ENCODE measurements at places on chromosomes 12 and 14. TPM values are rescaled to one million over a fixed set of nuclear protein-coding genes. Genes with fewer than 3 reads are reported as not detected.

Gene SYNE3
- polyA plus RNA-seq, result 2.5 TPM

DNA sequence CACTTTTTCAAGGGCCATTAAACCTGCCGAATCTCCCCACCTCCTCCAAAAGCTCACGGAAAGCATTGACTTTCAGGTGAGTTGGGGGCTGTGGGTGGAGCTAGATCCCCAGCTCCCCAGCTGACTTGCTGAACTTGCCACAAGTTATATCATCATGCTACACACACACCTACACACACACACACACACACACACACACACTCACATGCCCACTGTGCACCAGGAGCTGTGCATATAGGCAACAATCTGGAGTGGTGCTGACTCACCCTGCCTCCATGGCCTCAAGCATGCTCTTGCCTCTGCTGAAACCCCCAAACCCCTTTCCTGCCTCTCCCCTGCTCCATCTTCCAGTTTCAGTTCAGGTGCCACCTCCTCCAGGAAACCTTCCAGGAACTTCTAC lies 26.1 kb downstream of the SERPINA3 start:
- DNase-seq, result peak; percentile 25

GRCh38 chr14:103528587-103529382 lies at the start of gene TRMT61A:
Gene TRMT61A, plus strand, starts transcription at chr14:103529196. Its CDS starts 783 bp downstream, at chr14:103529979.
- DNase-seq, result peak; percentile 87

- DNase-seq, result no peak
Measured at GRCh38 chr14:75812622-75813021, 151.6 kb downstream of the TTLL5 start.

Gene CRIP1
- polyA plus RNA-seq, result 22.7 TPM

Gene OR4K13
- polyA plus RNA-seq, result not detected

DNA sequence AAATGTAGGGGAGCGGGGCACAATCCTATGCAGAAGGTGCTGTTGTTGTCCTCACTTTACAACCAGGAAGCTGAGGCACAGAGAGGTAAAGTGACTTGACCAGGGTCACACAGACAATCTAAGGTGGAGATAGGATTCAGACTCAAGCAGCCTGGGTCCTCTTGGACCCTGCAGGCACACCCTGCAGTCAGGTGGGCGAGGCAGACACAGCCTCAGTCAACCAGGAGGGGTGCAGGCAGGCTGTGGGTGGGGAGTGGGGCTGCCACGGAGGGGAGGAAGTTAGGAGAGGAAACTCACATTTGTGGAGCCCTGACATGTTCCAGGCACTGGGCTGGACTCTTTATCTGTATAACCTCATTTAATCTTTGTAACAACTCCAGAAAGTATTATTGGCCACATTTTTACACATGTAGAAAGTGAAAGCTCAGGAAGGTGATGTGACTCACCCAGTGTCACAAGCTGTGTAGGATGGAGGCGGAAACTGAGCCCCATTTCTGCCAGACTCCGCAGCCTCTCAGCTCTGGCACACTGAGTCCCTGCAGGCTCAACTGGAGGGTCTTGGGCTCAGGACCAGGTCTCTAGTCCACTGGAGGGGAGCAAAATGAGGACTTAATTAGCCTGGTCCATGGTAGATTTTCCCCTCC lies 24.9 kb upstream of the CHGA start:
- DNase-seq, result no peak

Gene GLT1D1
- 2.1 TPM for polyA plus RNA-seq

DNA sequence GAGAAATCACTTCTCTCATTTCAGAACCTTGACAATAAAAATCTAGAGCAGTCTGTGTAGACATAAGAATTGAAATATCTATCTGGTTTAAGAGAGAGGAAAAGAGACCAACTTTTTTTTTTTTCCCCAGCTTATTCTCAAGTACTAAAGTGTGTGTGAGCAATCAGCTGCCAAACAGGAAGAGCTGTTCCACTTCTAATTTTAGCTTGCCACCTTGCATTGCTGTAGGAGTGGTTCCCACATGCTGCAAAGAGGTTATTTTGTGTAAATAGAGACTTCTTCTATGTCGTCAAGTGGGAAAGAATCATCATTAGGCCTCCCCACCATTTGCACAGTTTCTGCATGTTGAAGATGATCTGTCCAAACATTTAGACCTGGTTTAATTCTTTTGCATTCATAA lies 142.6 kb downstream of the NPAS3 start:
- DNase-seq, result no peak

DNA sequence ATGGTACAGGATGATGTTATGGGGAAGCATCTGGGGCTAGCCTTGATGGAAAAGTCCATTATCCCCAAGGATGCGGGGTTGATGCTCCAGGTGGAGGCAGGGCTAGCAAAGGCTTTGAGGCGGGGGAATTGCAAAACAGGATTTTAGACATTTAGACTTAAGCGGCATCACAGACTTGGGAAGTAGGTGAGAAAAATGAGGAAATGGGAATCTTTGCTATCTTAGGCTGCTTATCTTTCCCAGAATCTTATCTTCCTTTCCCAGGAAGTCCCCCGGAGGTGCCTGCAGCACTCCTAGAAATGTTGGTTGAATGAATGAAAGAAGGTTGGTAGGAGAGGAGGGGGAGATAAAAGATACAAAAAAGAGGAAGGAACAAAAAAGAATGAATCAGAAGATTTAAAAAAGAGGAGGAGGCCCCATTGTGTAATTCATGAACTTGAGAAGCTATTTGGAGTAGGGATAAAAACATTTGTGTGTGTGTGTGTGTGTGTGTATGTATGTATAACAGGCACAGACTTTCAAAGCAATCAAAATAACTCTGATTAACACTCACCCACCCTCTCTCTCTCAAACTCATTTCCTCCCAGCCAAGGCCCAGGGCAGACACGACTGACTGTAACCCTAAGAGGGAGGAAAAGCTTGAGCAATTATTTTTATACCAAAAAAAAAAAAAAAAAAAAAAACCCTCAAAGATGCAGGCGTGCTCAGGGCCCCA lies 62.5 kb upstream of the TBX3 start:
- no peak for DNase-seq

- no peak for DNase-seq
Measured at GRCh38 chr12:57452937-57453509, 2.1 kb upstream of the INHBE start.

- DNase-seq, result no peak
Measured at GRCh38 chr12:76299536-76300296, 48.5 kb downstream of the BBS10 start.

Gene KRT6C
- polyA plus RNA-seq, result not detected

DNA sequence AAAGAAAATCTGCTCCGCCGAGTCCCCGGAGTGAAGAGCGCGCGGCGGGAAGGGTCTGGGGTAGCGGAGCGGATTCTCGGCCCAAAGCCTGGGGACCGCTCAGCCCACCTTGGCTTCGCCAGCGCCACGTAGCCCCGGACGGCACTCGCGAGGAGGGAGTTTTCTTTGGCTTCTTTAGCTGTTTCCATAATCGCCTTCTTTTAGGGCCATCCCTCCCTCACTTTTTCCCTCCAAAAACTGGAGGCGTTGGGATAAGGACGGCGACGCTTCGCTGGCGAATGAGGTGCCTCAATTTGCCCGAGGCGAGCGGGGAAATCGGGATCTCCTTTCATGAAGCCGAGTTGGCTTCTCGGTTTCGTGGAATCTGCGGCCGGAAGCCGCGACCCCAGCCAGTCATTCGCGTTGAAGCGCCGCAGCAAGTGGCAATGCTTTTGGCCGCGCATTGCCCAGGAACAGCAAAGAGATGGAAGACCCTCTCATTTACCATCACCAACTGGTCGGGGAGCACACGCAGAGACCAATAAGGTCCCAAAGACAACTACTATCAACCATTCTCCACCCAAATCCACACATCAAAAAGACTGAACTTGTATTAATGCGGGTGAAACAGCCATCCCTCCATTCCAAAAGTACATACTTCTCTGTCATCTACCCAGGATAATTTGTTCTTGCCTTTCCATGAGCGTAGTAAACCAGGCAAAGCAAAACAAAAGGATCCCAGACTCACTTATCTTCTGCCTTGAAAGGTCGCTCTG lies 8.4 kb upstream of the SIX1 start:
- peak; percentile 24 for DNase-seq

DNA sequence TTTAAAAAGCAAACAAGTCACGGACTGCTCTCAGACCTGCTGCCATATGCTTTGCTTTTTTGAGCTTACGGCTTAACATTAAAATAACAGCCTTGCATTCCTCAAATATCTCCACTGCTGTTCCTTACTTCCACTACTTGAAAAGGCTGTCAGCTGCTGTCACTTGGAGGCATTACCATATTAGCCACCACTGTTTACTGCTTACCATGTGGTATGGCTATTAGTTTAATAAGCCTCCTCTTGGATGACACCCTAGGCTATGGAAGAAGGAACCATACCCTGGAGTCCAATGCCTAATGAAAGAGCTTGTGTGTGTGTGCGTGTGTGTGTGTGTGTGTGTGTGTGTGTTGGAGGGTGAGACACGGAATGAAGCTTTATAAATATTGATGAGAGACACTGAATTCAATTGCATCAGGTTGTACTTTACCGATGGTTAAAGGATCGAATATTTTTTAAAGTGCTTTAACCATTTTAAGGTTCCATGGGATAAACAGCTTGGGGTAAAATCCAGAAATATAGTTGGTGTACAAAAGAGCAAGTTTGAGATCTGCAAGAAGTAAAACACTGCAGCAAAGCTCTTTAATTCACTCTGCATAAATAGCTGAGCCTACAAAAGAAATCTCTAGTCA lies 174.5 kb downstream of the TTC7B start:
- DNase-seq, result no peak

DNA sequence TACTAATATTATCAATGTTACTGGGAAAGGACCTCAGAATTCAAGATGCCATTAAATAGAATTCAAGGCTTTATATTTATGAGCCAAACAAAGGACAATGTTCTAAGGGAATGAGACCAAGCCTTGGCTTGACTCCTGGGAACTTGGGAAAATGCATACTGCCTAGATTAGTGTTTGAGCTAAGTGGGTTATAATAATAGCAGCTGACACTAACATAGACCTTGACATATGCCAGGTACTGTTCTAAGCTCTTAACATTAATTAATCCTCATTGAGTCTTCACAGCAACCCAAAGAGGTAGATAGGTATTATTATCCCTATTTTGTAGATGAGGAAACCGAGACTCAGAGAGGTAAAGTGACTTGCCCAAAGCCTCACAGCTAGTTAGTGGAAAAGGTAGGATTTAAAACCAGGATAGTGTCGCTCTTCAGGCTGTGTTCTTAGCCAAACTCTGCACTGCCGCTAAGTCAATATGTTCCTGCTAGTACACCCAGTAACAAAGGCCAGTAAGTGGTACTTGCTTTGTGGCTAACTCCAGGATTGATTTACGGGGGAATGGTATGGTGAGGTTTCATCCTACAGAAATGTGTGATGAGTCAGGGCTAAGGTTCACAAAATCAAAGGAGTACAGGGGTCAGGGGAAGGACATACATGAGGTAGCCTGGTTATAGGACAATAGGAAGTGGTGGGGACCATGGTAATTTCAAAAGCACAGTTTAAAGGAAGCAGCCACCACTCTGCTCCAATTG lies 35.8 kb upstream of the PRKAB1 start:
- DNase-seq, result no peak

Gene NEDD1
- polyA plus RNA-seq, result 40.4 TPM

Gene LTBP2
- polyA plus RNA-seq, result 2.3 TPM

GRCh38 chr14:85186082-85186481 lies 343.9 kb upstream of the FLRT2 start:
- DNase-seq, result no peak

DNA sequence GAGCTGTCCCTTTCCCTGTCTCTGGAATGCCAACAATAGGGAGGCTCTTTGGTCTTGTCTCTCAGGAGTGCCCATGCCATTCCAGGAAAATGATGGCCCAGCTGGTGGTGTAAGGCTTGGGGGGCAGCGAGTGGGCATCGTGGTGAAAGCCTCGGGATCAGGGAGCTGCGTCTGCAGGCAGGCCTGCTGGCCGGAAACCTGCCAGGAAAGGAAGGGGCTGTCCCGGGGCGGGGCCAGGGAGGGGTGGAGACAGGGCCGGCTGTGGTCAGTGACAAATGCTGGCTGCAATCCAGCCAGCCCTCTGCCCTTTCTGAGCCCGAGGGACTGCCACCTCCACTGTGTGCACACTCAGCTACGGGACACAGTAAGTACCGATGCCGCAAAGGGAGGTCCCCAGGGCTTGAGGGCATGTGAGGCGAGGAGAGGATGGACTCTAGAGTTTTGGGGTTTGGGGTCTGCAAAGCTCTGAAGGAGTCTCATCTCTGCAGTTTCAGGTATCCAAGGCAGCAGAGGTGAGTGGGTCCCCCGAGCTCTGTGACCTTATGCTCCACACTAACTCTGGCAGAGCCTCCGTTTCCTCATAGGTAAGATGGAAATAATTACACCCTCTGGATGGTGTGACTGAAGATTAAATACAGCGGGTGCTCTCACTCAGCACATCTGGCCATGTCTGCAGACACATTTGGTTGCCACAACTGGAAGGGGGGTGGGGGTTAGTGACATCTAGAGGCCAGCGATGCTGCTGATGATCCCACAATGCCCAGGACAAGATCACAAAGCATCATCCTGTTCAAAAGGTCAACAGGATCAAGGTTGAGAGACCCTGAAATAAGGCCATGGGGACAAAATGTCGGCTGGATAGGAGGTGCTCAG lies at the start of gene SERPINA5:
TSS of gene SERPINA5 (plus strand) at position 300 of the 873 bp plus-strand sequence. CDS start 5,937 bp downstream, outside the sequence.
- DNase-seq, result no peak

GRCh38 chr14:23068789-23069412 lies 11.6 kb upstream of the CDH24 start:
- DNase-seq, result peak; percentile 93

GRCh38 chr12:49043856-49044258 lies 16.7 kb downstream of the KMT2D start:
- no peak for DNase-seq

DNA sequence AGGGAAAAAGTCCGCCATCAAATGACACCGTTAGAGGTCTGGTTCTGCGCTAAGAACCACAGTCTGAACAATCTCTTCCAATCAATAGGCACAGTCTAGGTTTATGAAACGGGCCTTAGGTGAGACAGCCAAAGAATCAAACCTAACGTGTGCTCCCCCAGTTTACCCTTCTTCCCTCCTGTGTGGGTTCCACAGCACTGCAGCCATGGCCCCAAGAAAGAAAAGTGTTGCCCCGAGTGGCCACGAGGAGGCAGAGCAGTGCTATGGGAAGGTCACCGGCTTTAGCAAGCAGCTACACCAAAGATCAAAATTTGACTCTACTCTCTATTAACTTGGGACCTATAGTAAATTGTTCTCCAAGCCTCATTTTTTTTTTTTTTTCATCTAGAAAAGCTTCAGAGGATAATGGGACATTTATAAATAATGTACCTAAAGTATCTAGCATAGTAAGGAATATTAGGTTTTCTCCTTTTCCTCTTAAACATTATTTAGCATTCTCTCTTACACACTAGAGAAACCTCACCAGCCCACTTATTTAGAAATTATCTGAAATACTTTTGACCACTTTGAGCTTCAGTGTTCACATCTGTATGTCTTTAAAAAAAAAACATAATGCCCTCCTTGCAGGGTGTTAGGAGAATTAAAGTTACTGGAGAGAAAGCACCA lies 70.2 kb upstream of the GPHB5 start:
- DNase-seq, result peak; percentile 29

- DNase-seq, result peak; percentile 84
Measured at GRCh38 chr12:121240484-121241101, 30.7 kb downstream of the P2RX4 start.

GRCh38 chr14:75456069-75456996 lies 28.5 kb downstream of the JDP2 start:
- DNase-seq, result no peak

Measured in left kidney (tissue), 8 donors.